ENCODE measurements at places on chromosomes 2 and 18.
A peak's percentile ranks its signal among the peaks of the same experiment; 100 is the strongest.

GRCh38 chr2:75494137-75494769 is 66.5 kb downstream of the EVA1A start:
- no peak for DNase-seq

- no peak for DNase-seq
These were observed 888.5 kb upstream of the FSHR start for GRCh38 chr2:50042771-50043170.

- no peak for DNase-seq
These were observed 92.3 kb downstream of the METTL8 start for GRCh38 chr2:171341394-171342066.

DNA sequence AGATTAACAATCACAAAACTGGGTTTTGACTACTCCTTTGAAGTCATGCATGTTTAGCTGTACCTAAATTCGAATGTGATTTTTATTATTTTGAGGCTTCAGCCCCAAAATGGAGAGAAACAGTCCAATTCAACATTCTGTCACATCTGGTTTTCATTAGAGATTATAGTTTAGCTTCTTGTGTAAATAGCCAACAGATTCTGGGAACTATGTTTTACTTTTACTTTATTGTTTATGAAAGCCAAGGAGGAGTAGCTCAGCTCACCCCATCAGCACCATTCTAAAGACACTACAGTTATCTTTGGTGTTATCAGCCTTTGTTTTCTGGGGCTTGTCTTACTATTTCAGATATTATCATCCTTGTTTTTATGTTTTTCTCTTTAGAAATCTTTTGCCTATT is 465.0 kb upstream of the CWC22 start:
- DNase-seq, result no peak

DNA sequence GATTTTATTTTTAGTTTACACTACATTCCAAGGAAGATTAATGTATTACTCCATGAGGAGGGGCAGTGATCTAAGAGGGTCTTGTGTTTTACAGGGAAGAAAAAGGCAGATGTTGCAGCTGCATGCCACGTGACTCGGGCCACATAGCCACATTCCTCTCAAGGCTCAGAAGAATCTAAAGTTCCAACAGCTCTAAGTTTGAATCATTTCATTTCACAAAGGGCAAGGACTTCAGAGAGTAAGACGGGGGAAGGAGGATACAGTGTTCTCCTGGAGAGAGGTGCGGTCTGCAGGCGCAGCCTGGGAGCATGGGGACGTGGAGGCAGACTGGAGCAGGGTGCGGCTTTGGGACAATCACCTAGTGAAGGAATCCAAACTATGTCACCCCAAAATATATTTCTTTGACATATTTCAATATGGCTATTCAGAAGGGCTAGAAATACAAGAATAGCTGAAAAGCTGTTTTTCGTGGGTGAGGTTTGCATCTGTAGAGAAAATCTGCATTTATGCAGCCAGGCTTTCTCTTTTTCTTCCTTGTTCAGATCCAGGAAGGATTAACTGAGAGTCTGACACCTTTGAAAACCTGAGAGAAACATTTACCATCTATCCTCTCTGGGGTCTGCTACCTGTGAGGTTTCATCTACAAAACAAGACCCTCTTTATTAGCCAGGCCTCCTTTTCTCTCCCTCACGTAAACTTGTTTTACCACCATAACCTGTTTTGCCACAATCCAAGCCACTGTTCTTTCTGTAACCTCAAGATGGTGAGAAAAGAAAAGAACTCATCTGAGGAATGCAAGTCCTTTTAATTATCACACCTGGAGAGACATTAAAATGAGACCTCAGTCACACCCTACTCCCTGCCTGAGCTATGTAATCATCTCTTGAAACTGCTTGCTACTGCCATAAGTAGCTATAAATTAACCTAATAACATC is 165.1 kb upstream of the NDUFV2 start:
- no peak for DNase-seq

GRCh38 chr2:197704434-197705120 is 592 bp upstream of the MARS2 start:
- DNase-seq, result no peak

GRCh38 chr2:71453404-71454220 is at the start of gene DYSF:
Gene DYSF, plus strand, starts transcription at chr2:71453561.
- DNase-seq, result no peak

DNA sequence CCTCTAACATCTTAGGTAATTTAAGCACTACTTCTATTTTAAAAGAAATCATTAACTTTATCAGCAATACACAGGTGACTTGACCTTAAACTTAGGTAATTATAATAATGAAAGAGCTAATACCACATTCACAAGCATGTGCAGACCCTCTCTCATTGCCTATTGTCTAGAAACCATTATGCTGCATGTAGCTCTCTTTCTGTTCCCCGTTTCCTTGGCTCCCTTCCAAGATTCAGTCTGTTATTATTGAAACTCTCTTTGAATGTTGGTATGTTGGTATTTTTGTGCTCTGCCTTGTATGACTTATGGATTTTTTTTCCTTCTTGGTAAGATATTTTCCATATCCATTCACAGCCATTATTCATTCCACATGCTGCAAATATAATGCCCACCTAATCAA is 201.2 kb downstream of the CDCA7 start:
- DNase-seq, result peak; percentile 47

GRCh38 chr2:186909095-186909494 is 60.1 kb upstream of the ZSWIM2 start:
- DNase-seq, result no peak

- DNase-seq, result no peak
These were observed 120.8 kb upstream of the NPAS2 start for GRCh38 chr2:100699131-100699530.

GRCh38 chr2:189552334-189552990 is 28.1 kb downstream of the SLC40A1 start:
- DNase-seq, result no peak

- no peak for DNase-seq
These were observed 46.0 kb downstream of the COX7A2L start for GRCh38 chr2:42314892-42315468.

DNA sequence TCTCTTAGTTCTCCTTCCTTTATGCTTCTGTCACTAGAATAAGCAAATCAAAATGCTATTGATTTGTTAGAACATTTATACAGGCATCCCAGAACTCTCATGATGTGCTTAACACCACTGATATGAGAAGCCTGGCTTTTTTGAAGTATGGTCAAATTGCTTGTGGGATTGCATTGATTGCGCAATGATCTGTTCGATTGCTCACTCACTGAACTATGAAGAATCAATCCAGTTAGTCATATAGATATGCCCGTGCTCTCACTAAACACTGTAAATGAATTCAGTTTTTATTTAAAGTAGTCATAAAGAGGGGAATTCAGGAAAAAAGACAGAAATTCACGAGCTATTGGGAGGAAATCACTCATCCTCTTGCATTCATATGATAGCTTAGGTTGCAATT is 1237.8 kb downstream of the SUCLG1 start:
- DNase-seq, result no peak

- no peak for DNase-seq
These were observed 50.1 kb upstream of the MAPRE2 start for GRCh38 chr18:34991152-34991551.

DNA sequence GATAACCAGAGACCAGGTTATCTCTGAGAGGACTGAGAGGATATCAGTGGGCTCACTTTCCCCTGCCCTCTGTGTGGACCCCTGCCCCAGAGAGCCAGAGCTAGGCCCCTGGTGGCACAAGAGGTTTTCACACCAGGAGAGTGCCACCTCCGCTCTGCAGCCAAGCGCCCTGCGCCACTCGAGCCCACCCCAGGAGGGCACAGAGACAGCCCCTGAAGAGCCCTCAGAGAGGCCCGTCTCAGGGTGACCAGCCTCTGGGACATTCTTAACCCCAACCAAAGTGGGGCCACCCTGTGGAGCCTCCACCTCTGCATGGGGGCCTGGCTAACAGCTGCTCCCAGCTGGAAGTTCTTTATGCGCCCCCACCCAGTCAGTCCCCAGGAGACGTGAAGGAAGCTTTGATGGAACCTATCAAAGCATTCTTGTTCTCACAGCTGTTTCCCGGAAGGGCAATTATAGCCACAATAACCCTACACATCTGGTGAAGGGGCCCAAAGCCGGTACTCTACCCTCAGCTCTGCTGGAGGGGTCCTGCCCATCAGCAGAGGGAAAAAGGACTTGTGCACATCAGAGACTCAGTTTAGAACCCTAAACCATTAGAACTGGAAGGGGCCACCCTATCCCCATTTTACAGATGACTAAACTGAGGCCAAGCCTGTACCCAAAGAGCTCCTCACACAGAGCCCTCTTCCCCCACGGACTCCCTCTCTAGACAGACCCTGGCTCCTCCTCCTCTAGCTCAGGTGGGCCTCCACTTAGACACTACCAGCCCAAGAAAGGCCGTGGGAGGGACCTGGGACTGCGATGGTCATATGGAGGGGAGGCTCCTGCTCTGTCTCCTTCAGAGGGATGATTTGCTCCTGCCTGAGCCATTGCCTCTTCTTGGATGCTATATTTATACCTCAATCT is 101.1 kb downstream of the ZFP36L2 start:
- no peak for DNase-seq

DNA sequence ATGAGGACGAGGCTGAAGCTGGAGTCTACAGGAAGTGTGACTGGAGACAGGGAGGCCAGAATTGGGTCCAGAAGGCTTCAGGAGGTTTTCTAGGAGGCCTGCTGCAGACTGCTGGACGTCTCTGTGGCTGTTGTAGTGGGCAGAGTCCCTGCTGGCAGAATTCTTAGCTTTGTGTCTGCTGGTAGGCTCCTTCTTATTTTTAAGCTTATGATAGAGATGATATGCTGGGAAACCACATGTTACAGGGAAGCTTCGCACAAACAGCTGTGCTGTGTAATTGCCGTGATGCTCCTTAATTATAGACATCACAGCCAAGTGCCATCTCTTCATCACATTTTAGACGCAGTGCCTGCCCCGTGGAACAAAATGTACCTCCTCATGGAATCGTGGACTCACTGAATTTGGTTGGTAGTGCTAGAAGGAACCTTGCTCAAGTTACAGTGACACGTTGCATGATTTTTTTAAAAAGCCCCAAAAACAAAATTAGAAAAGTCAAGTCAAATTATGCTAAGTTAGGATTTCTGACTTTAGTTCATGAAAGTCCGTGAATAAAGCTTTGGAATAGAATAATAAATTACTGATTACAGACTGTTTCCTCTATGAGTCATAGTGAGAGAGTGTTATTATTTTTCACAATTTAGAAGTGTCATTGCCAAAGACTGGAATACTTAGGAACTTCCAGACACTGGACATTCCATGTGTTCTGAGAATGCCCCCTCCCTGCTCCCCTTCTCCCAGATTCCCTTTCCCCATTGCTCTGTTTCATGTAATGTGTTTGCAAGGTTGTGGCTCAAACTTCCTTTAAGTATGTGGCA is 144.1 kb downstream of the FHOD3 start:
- DNase-seq, result no peak

DNA sequence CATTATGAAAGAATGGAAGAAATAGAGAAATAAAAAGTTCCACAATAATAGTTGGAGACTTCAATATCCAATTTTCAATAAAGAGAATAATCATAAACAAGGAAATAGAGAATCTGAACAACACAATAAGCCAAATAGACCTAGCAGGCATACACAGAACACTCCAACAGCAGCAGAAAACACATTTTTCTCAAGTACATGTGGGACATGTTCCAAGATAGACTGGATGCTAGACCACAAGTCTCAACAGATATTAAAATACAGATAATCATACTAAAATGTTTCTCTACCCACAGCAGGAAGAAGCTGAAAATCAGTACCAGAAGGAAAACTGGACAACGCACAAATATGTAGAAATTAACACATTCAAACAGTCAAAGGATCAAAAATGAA is 113.9 kb downstream of the USP34 start:
- DNase-seq, result peak; percentile 22

- no peak for DNase-seq
These were observed 20.4 kb upstream of the CD226 start for GRCh38 chr18:69968039-69968438.

GRCh38 chr2:28389399-28390240 is 3.0 kb upstream of the FOSL2 start:
- DNase-seq, result no peak

DNA sequence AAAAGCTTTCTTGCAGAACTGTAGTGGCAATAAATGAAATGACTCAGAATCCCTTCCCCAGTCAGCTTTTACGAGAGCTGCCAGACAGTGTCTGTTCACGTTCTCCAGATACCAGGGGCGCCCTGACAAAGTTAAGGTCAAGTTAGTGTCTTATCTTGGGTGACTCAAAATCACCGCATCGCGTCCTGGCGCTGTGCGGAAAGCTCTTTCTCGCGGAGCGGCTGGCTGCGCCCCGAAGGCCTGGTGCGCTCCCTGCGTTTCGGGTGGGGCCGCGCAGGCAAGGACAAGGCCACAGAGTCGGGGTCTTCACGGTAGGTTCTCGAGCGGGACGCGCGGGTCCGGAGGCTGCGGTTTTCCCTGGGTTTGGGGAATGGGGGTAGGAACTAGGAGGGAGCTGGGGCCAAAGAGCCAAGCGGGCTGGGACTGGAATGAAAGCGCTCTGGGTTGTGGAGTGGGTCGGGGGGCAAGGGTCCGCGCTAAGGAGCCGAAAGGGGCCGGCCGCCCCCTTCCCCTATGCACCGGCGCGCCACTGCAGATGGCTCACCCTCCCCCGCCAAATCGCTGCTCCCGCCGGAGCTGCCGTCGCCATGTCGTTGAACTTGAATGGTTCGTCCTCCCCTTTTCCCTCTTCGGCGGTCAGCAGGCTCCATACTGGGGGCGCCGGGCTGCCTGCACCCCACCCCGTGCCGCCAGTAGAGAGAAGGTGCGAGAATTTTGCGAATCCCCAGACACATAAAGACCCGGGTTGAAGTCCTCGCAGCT is 2.6 kb upstream of the HOXD11 start:
- no peak for DNase-seq

GRCh38 chr2:210478661-210479060 is 2.1 kb upstream of the LANCL1 start:
- no peak for DNase-seq

DNA sequence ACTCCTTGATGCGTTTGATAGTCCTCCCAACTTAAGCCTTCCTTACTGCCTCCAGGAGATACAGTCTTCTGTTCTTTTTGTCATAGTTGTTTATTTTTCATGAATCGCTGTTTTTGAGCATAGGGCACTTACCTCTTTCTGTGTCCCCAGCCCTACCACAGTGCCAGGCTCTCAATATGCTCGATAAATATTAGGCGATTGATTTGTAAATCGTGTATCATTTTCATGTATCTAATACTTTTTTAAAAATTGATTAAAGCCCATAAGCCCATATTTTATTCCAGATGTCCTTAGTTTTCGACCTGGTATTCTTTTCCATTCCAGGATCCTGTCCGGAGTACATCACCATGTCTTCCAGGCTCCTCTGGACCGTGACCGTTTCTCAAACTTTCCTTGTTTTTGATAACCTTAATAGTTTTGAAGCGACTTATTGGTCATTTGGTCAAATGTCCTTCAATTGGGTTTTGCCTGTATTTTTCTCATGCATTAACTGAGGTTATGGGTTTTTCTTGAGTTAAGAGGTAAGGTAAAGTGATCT is 444 bp upstream of the MMADHC start:
- DNase-seq, result no peak

DNA sequence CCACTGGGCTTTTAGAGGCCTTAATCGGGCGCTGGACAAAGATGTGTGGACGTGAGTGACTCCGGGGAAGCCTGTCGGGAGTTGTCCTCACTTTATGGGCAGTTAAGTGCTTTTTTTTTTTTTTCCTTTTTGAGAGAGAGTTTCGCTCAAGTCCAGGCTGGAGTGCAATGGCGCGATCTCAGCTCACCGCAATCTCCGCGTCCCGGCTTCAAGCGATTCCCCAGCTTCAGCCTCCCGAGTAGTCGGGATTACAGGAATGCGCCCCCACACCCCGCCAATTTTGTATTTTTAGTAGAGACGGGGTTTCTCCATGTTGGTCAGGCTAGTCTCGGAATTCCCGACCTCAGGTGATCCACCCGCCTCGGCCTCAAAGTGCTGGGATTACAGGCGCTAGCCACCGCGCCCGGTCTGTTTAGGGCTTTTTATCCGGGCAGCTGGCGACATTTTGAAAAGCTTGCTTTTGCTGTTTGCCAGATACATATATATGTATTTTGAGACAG is 1.5 kb downstream of the MSH6 start:
- no peak for DNase-seq

Data from NCI-H2029 treated with DMSO at 0.1 percent for 48 hours (cell line).